ENCODE measurements at places on chromosomes 1 and 21.
A peak's percentile ranks its signal among the peaks of the same experiment; 100 is the strongest.

DNA sequence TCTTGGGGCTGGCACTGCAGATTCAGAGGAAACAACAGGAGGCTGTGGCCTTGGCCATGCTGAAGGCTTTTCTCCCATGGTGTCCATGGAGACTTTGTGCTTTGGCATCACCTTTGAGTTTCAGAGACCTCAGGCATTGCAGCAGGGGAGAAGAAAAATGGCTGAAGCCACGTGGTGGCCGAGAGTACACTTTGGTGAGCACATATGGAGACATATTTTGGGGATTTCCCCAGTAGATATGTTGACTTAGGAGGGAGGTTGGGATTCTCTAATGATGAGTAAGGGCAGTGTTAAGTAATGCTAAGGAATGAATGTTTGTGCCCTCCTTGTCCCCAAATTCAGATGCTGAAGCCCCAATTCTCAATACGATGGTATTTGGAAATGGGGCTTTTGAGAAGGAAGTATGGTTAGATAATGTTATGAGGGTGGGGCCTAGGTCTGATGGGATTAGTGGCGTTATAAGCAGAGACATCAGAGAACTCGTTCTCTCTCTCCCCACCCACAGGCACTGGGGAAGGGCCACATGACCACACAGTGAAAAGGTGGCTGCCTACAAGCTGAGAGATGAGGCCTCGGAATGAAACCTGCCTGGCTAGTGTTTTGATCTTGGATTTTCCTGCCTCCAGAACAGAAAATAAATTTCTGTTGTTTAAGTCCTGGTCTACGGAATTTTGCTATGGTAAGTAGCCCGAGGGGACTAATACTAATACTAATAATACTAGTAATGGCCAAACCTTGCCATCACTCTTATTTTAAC lies 98.6 kb downstream of the TBX19 start:
- H3K36me3 ChIP-seq = no peaks in the 10 kb centered on the region
- DNase-seq = no peak

DNA sequence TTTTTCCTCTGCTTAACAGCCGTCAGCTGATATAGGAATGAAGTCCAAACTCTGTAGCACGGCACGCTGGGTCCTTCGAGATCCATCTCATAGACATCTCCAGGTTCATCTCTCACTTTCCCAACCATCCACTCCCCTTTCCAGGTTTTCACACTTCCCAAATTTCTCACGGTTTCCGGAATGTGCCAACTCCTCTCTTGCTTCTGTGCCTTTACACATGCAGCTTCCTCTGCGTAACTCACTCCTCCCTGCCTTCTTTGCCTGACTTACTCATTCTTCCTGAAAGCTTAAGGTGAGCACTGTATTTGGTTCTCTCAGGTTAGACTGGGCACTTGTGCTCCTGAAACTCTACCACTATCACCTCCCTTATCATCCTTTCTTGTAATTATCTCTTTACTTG lies 168.4 kb downstream of the PCNX2 start:
- no peak for DNase-seq
- H3K27me3 ChIP-seq = no peaks in the 10 kb centered on the region
- H3K4me3 ChIP-seq = no peak overlapping the region
- H3K4me1 ChIP-seq = no peaks in the 10 kb centered on the region
- H3K36me3 ChIP-seq = peaks cover 10% of the 10 kb centered on the region

GRCh38 chr1:205172729-205173366 lies 38.7 kb downstream of the DSTYK start:
- no peaks in the 10 kb centered on the region for H3K27me3 ChIP-seq
- H3K27ac ChIP-seq = peak overlapping the region; percentile 85
- peak overlapping the region; percentile 52 for H3K4me3 ChIP-seq
- H3K36me3 ChIP-seq = peaks cover 5% of the 10 kb centered on the region

- H3K4me3 ChIP-seq = peak overlapping the region; percentile 50
- DNase-seq = peak; percentile 49
- no peak overlapping the region for H3K27ac ChIP-seq
Observed at GRCh38 chr1:207414606-207415108, 39.5 kb upstream of the CR2 start.

DNA sequence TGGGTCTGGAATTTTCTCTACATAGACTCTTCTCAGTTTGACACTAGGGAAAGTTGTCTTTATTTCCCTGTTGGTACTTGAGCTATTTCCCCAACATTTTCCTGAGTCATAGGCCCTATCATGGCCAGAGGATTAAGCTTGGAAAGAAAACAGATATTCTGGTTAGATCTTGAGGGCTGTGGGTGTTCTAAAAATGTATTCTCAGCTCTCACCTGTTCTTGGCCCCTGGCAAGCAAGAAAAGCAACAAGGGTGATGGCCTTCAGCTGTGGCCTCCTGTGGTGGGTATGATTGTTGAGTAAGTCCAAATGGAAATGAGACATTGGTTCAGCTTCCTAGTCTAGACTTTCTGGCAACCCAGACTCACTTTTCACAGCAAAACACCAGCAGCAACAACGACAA lies 17.4 kb upstream of the LCE3A start:
- peaks cover 7% of the 10 kb centered on the region for H3K27me3 ChIP-seq
- H3K36me3 ChIP-seq = no peaks in the 10 kb centered on the region
- H3K4me1 ChIP-seq = no peaks in the 10 kb centered on the region
- no peak overlapping the region for H3K27ac ChIP-seq
